Fibroblast of skin of abdomen (primary cell): ENCODE measurements at places on chromosomes 16 and 17.
A peak's percentile ranks its signal among the peaks of the same experiment; 100 is the strongest.

DNA sequence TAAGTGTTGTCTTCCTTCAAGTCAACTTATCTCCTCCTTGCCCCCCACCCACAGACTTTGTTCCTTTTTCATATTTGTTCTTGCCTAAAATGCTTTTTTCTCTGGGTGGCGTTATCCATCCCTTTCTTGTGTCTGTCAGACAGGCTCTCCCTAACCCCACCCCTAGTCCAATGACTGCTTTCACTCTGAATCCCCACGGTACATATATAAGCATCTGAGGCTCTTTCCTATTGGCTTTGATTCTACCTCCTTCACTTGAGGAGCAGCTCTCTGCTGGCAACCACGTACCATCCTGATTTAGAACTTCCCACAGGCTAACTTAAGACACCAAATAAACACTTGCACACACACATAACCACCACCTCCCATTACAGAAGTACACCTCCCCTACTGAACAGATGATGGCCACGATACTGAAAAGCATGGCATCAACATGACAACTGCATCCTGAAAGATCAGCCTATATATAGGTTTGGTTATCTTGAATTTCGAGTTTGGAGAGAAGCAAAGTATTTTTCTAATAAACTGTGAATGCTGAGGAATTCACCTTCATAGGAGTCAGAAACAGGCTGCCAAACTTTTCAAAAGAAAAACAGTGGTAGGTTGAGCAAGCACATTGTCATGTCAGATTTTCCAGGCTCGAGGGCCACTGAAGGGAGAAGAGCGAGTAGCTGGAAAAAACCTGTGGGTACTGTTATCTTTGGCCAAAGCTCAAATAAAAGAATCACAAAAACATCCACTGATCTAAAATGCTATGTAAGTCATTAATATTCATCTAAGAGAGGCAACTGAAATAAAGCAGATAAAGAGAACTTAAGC, 24.3 kb downstream of the STAT3 start:
- peak; percentile 40 for DNase-seq

GRCh38 chr17:19278729-19279128, 41.6 kb downstream of the EPN2 start:
- DNase-seq = no peak

- no peak for DNase-seq
These were observed 138.4 kb downstream of the PHKB start for GRCh38 chr16:47599512-47599911.

- no peak for DNase-seq
These were observed 79.7 kb downstream of the PLD6 start for GRCh38 chr17:17126131-17127110.

- no peak for DNase-seq
These were observed 40.2 kb upstream of the SMPD3 start for GRCh38 chr16:68488554-68488953.

DNA sequence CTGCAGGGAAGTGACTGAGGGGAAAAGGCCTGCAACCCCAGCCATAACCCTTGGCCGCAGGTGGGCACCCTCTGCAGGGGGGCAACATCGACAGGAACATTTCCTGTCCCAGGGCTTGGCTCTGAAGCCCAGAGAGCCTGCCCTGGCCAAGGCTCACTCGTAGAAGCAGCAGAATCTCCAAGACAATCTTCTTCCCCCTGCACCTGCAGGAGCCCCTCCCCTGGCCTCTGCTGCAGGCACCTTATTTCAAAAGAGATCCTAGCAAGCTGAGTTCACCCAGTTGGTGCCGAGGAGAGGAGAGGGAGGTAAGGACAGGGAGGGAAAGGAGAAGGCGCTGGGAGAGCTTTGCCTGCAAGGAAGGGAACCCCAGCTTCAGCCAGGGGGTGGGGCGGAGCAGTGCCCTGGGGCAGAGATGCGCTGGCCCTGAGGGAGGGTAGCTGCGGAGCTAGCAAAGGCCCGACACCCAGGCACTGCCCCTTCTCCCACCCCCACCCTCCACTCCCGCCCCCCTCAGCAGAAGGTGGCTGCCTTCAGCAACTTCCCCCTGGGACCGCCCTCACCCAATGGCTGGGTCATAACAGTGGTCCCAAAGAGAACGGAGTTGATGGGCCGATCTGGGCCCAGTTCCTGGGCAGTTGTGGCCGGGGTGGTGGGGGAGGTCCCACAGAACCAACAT, 104.3 kb upstream of the TNRC6C start:
- DNase-seq = no peak

- peak; percentile 8 for DNase-seq
These were observed 39.0 kb downstream of the PRKCB start for GRCh38 chr16:23874613-23875294.

GRCh38 chr17:7445619-7445968, 733 bp downstream of the CHRNB1 start:
- DNase-seq = no peak

GRCh38 chr17:18314059-18314730, 599 bp downstream of the TOP3A start:
- DNase-seq = no peak

- DNase-seq = peak; percentile 56
These were observed 23.7 kb downstream of the CLEC3A start for GRCh38 chr16:78045865-78046581.

DNA sequence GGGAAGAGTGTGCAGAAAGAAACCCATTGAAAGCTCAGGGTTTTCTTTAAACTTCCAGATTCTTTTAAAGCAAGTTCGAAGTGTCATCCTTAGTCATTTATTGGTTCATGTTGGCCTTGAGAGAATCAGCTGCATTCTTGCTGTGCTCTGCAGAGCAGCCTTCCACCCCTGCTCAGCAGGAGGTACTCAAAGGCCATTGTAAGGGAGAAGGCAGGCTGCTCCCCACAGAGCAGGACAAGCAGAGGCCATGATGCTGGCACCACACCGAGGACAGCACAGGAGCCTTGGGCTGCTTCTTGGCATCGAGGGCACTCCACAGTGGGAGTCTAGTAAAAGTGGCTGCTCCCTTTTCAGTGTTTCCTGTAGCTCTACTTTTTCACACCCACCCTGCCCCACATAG, 29.6 kb downstream of the NMT1 start:
- no peak for DNase-seq

- DNase-seq = peak; percentile 65
These were observed 41.0 kb downstream of the STAT5A start for GRCh38 chr17:42329025-42329976.

- DNase-seq = no peak
These were observed 951 bp downstream of the RPL19 start for GRCh38 chr17:39200957-39201510.

DNA sequence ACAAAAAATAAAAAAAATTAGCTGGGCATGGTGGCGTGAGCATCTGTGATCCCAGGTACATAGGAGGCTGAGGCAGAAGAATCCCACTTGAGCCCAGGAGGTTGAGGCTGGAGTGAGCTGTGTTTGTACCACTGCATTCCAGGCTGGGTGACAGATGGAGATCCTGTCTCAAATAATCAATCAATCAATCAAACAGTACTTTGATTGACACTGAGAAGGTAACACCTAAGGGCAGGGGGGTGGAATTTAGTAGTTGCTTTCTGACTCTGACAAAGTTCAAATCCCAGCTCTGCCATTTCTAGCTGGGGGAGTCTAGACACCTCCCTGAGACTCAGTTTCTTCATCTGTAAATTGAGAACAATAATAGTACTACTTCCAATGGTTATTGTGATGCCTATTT, 12.0 kb downstream of the SSH2 start:
- DNase-seq = no peak

DNA sequence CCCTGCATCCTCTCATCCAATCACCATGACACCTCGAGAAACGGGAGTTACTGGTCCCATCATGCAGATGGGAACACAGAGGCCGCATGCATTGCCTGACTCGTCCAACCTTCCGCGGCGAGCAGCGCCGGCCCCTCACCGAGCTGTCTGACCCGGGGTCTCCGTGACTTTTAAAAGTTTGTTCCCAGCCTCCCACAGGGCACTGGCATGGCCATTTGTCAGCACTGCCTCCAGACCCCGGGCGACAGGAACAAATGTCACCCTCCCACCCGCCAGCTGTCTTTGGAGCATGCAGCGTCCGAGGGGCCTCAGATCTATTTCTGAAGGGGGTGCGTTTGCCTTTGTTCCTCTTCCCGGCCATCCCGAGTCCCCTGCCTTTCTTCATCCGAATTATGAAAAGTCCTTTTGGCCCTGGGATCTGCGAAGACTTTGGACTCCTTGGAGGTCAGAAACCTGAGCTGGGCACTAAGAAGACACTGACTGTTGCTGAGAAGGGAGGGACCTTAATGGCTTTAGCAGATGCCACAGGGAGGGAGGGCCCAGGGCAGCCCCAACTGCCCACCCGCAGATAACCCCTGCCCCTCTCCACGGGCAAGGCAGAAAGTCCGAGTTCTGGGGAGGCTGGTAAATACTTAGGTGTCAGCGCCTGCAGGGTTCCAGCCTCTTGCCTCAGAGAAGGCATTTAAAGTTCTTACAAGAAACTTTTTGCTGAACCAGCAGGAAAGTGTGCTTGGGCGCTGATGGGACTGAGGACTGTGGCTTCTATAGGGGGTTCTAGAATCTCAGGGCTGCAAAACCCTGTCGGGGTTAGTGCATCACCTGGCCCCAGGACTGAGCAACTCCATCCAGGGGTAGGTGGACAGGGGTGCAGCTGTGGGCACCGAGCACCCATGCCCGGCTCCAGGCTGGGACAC, 348.1 kb downstream of the FOXL1 start:
- DNase-seq = no peak

DNA sequence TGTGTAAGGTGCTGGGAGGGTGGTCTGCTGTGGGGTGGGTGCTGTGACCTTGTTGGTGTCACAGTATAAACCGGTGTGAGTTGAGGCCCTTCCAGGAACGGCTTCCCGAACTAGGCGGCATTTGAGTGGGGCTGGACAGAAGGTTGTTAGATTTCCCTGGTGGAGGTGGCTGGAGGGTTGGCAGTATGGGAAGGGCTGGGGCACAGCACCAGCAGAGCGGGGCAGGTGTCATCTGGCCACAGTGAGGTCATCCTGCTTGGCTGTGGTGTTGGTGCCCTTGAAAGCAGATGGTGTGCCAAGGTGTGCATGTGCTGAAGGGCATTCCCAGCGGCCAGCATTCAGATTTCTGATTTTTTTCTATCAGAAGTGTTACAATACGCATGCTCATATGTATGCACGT, 28.1 kb downstream of the BANP start:
- DNase-seq = no peak

DNA sequence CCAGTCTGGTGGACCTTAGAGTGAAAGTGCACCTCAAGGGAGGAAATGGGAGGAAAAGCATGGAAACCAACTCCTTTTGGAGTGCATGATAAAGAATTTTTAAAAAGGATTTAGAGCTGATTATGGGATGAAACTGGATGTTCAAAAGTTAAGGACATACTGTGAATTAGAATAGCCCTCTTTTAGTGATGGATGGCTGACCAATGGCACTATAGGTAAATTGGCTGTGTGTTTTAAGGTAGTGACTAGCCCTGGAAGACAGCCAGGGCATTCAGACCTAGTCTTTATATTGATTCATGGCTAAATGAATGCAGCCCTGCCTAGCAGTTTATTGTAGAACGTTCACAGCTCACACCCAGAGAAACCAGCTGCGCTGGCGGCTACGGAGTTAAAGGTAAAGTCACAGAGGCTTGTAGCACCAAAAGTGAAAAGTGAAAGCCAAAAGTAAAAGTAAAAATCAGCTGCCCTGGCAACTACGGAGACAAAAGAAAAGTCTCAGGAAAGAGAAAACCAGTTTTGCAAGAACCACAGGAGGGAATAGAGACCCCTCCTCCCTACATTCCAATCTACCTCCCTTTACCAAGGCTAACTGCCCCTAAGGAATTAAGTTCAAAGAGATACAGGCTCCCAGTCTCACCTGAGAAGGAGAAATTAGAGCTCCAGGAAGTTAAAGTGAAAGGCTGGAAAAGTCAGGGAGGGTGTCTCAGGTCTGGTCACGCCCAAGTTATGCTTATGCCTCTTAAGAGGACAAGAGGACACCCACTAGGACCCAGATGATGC, 21.8 kb downstream of the ACSM1 start:
- DNase-seq = no peak

DNA sequence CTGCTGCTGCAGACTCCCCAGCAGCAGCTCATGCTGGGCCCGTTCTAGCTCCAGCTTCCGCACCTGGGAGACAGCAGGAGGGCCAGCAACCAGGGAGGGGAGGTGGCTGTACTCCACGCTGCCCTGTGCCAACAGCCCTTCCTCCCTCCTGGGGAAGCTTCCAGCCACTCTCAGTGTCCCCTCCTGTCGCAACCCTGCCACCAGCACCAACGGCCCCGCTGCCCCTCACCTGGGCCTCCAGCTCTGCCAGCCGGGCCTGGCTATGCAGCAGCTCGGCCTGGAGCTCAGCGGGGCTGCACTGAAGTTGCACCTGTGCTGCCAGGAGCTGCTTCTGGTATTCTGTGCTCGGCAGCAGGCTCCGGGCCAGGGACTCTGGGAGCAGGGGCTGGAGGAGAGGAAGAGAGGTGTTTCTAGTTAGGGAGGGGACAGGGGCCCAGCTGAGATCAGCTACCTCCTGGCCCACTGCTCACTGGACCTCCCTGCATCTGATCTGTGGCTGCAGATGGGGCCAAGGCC, 15.4 kb upstream of the MRPL38 start:
- no peak for DNase-seq

DNA sequence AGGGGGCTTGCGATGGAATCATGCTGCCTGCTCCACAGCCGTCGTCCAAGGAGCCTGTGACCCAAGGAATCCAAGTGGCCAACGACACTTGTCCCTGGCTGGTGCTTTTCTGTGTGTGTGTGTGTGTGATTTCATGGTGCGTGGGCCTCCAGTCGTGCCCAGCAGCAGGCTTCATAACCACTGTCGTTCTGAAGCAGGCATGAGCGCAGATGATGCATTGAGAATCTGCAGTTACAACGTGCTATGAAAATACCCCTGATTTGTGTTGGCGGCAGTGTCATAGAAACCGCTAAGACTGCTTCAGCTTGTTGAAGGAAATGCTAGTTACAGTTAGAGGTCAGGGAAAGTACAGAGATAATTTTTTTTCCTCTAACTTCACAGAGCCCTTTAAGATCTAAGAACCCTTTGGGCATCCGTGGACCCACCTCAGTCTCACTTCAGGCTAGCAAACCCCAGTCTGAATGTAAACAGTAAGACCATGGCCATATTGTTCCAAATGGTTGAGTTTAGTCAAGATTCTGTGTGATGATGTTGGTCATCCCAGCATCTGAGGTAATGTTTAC, 15.6 kb downstream of the C16orf90 start:
- DNase-seq = no peak

- DNase-seq = no peak
These were observed 46.0 kb downstream of the LMF1 start for GRCh38 chr16:924806-925205.

- DNase-seq = no peak
These were observed 6.8 kb downstream of the UBALD2 start for GRCh38 chr17:76271669-76272540.

GRCh38 chr17:54980375-54980774, 11.8 kb downstream of the STXBP4 start:
- no peak for DNase-seq

DNA sequence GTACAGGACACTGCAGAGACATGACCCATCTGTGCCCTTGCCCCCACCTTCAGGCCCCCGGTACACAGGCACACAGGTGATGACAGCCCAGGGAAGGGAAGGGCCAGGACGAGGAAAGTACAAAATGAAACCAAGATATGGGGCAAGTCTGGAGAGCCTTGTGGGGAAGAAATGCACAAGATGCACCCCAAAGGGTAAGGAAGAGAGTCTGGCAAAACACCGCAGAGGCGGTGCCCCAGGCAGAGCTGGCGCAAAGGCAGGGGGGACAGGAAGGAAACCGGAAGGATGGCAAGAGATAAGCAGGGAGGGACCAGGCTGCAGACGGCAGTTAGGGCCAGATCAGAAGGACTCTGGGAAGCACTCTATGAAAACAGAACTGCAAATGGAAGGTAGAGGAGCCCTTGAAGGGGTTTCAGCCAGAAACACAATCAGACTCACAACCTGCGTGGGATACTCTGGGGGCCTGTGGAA, 81.4 kb downstream of the SLC39A11 start:
- DNase-seq = no peak
